Kidney (tissue), 22 donors: ENCODE measurements at places on chromosomes 13 and 19. TPM values are rescaled to one million over a fixed set of nuclear protein-coding genes. Genes with fewer than 3 reads are reported as not detected.

DNA sequence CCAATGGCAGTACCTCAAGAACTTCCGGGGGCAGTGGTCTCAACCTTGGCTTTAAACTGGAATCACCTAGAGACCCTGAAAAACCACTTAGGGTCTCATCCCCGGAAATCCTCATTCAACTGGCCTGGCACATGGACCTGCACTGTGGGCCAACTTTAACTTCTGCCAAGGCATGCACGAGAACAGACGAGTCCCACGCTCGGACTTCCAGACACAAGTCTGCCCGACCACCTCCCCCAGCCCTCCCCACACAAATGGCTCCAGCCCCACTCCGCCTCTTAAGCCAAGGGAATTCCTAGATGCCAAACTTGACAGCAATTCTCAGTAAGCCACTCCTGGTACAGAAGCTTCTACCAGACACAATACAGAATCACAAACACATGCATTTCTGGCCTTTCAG is 114.0 kb downstream of the STK24 start:
- no peak for DNase-seq

LGALS14 gene
- not detected for total RNA-seq

ZNF829 gene
- total RNA-seq, result 4.4 TPM

- DNase-seq, result no peak
These were observed 70.6 kb upstream of the SERP2 start for GRCh38 chr13:44302940-44303575.

SLC25A41 gene
- 0.28 TPM for total RNA-seq

- no peak for DNase-seq
These were observed 1598.6 kb downstream of the SLITRK5 start for GRCh38 chr13:89269737-89270136.

DNA sequence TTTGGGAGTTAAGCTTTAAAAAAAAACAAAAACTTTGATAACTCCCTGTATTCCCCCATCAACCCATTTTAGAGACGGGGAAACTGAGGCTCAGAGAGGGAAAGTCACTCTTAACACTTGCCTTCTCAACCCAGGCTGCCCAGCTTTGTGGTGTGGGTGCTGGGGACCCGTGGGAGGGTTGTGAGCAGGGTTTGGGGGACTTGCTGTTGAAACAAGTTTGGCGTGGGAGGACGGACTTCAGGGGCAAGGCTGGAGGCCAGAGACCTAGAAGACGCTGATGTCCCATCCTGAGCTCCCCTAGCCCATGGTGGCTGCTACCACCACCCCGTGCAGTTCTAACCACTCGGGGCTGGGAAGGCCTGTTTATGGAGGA is 747 bp upstream of the CACTIN start:
- no peak for DNase-seq

APLP1 gene
- total RNA-seq, result 3.8 TPM

DNA sequence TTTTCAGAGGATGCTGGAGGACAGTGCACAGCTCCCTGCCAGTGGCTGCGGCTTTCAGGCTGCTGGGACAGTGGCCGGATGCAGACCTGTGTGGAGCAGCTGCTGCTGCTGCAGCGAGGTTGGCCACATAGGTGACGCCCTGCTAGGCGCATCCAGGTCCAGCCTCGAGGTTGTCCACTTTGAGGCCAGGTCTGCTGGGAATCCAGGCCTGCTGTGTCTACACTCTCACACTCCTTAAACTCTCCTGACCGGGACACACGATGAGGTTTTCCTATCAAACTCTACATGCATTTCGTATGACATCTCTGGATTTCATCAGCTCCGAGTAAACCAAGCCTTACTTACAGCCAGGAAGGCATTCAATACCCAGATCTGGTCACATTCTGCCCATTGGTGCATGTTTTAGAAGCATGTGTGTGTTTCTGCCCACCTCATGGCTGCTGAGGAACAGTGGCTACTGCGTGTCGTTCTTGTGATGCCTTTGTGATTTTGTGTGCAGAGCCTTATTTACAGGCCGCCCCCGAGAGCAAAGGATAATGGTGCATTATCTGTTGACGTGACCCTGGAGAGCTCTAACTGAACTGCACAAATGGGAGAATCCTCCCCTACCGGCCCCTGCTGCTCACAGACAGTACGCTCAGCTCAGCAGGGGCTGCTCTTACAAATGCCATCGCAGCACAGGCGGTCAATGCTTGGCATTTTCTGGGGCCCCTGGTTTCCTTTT is 12.3 kb upstream of the MCF2L start:
- no peak for DNase-seq

GRCh38 chr13:71374471-71375049 is 492.4 kb downstream of the DACH1 start:
- DNase-seq, result peak; percentile 43

DNA sequence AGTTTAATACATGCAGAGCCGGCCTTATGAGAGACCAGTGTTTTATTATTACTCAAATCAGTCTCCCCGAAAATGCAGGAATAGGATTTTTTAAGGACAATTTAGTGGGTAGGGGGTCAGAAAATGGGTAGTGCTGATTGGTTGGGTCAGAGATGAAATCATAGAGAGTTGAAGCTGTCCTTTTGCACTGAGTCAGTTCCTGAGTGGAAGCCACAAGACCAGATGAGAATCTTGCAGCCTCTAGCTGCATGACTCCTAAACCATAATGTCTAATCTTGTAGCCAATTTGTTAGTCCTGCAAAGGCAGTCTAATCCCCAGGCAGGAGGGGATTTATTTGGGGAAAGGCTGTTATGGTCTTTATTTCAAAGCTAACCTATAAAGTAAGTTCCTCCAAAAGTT is 1163.9 kb downstream of the DIAPH3 start:
- DNase-seq, result no peak

DNA sequence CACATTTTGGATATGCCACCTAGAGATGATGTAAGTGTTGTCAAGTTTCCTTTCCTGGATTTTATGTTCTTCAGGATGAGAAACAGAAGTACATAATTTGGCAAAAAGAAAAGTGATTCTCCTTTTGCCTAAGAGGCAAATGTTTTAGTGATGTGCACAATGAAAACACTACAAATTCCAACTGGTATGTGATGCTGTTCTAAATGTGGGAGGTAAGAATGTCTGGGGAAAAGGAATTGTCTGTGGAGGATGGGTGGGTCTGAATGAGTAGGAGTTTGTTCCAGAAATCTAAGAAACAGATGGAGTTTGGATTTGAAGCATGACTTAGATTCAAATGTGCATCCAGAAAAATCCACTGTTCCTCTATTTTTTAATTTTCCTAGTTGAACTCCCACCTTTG is 473.6 kb upstream of the SPRY2 start:
- DNase-seq, result no peak

DNA sequence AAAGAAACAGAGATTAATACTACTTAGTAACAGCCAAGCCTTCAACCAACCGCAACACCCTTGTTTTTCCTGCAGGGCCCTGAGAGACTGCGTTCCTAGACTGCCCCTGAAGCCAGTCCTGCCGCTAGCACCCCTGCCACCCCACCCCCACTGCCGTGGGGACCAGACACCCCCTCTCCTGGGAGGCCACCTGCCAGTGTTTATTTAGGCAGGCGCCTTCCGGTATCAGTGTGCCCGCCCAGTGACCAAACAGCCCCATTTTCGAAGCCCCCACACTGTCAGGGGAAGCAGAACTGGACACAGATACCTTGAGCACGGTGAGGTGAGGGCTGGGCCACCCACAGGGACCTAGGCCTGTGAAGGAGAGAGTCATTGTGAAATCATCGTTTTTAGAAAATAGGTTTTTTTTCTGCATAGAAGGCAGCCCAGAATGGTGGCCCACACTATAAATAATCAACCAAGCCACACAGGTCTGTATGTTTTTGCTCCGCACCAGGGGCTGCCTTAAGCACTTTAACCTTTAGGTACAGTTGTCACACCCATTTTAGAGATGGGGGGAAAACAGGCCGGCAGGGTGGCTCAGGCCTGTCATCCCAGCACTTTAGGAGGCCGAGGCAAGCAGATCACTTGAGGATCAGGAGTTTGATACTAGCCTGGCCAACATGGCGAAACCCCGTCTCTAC is 3.5 kb upstream of the TLE5 start:
- DNase-seq, result peak; percentile 62

DNA sequence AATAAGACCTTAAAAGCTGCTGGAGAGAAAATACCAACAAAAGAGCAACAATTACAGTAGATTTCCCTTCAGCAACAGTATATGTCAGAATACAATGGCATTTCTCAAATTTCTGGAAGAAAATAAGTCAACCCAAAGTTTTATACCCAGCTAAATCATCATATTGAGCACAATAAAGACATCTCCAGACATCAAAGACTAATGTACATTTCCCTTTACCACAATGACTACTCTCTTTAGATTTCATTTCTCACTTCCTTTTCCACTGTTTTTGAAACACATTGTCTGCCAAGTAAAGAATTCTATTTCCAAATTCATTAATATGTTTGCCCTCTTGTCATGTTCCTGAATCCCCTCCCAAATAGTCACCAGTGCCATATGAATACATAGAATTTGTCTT is 111.4 kb downstream of the POU4F1 start:
- DNase-seq, result no peak

DNA sequence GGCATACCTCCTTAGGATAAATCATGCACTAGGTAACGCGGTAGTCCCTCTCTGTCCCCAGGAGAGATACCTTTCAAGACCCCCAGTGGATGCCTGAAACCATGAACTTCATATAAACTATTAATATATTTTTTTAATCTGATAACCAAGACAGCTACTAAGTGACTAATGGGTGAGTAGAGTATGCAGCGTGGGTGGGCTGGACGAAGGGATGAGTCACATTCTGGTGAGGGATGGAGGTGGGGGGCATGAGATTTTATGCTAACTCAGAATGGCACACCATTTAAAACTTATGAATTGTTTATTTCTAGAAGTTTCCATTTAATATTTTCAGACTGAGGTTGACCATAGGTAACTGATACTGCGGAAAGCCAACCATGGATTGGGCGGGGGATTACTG is 46.2 kb downstream of the CDK8 start:
- DNase-seq, result no peak

DNA sequence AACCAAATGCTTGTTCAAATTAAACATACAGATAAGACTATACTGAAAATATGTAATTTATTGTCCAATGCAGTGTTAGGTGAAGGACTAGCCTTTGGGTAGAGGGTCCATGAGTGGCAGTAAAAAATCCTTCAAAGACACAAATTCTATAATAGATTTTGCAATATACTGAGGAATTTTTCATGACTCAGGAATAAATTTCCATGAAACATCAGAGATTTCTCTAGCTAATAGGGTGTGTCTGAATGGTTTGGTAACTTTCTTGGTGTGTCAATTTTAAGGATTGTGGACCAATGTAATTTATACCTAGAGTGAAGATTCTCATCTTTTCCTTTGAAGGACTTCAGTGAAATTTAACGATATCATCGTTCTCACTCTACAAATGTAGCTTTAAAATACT is 546.7 kb downstream of the SLITRK5 start:
- no peak for DNase-seq

DNA sequence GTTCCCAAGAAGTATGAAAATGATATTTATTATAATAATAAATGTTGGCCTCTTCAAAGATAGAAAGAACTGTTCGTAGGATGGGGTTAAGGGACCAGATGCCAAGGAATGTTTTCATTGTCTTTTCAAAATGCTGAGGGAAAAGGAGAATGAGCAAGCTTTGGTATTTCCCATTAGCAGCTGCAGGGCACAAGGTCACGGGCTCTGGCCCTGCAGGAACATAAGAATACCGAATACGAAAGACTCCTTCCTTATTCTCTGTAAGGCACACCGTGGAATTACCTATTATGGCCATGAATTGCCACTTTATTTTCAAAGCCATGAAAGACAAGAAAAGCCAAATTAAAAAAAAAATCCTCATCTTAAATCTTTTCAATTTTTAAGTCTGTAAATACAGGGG is 49.6 kb upstream of the OLFM4 start:
- no peak for DNase-seq

- DNase-seq, result no peak
These were observed 1.4 kb upstream of the CYP2F1 start for GRCh38 chr19:41112728-41113290.

GRK1 gene
- total RNA-seq, result not detected

ZNF728 gene
- 1.9 TPM for total RNA-seq

PDX1 gene
- total RNA-seq, result not detected

DNA sequence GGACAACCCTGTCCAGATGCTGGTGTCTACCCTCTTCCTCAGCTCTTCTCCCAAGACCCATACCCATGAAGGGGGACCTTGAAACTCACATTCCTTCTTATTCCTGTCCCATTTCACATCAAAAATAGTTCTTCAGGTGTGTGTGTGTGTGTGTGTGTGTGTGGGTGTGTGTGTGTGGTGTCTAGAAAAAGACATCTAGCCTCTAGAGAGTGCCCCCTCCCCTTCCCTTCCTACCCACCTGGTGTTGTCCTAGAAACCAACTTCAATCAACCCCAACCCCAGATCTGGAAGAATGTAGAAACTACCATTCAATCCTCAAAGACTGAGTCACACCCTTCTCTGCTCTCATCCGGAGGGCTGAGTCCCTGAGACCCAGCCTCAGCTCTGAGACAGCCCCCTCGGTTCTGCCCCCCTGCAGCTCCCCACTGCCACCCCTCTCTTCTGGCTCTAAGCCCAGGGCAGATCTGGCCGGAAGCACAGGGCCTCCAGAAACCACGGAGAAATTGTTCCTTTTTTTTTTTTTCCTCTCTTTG is 3.5 kb downstream of the KCNN4 start:
- DNase-seq, result peak; percentile 23

DNA sequence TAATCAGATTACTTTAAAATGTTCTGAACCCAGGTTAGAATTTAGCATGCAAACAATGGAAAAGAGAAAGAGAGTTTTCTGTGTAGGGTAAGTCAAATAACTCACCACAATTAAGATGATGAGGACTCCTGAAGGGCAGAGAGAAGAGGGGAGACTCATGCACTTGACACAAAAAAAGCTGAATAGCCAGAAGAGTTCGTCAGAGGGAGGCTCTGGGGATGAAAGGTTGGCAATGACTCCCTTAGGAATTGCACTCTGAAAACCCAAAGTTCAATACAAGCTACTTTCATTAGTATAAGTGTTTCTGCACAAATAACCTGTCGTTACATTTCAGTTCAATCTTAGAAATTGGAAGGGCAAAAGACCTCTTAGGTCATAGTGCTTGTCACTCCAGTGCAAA is 434.4 kb upstream of the PCDH9 start:
- DNase-seq, result no peak

- no peak for DNase-seq
These were observed 24.5 kb upstream of the ZNF492 start for GRCh38 chr19:22609630-22610029.

- peak; percentile 81 for DNase-seq
These were observed 568 bp downstream of the ATP11A start for GRCh38 chr13:112690283-112690929.

MIPEP gene
- total RNA-seq, result 29.1 TPM

GRCh38 chr13:52850396-52851136 is 2.1 kb upstream of the PCDH8 start:
- peak; percentile 92 for DNase-seq

ZNF98 gene
- total RNA-seq, result 1.2 TPM

DNA sequence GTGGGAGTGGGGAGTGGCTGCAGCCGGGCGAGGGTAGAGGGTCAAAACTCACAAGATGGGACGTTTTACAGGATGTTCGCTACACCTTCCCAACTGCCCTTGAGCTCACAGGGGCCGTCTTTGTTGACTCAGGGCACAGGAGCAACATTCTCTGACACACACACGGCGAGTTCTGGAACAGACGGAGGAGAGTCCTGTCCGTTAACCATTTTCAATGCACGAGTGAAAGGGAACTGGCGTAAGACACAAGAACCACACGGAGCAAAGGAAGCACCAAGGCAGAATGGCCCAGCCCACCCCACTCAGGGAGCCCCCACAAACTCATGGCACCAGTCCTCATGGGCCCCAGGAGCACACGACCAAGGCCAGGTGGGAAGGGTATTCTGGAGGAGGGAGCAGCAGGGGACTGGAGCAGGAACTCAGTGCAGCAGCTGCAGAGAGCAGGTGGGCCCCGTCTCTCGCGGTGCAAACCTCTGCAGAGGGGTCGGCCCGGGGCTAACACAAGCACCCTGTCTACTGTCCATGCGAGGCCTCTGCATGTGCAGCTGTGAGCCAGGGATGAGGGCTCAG is 37.9 kb upstream of the ISYNA1 start:
- DNase-seq, result no peak

CEACAM4 gene
- 4.7 TPM for total RNA-seq
